ENCODE measurements at places on chromosomes 11 and 22. TPM values are rescaled to one million over a fixed set of nuclear protein-coding genes. Genes with fewer than 3 reads are reported as not detected.
A peak's percentile ranks its signal among the peaks of the same experiment; 100 is the strongest.

OR51T1 gene
- not detected for total RNA-seq

MS4A8 gene
- total RNA-seq = not detected

MYO7A gene
- 2.3 TPM for total RNA-seq

CDC42BPG gene
- total RNA-seq = 22.7 TPM

GVQW3 gene
- total RNA-seq = 2.1 TPM

PIWIL4 gene
- total RNA-seq = 8.7 TPM

KRTAP5-8 gene
- not detected for total RNA-seq

CTSW gene
- not detected for total RNA-seq

DNA sequence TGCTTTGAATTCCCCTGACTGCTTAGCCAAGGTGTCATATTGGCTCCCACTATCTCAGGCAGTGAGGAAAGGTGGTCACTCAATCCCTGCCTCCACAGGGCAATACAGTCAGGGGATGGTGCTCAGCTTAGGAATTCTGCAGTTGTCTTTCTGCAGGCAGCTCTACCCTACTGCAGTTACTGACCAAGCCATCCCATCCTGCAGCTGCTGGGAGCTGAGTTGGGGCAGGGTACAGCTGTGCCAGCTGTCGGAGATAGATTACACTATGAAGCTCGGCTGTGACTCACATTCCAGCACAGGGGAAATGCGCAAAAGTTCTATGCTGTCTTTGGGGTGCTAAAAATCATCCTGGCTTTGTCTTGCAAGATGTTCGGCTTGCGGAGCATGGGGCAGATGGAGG lies 4.4 kb upstream of the DAGLA start:
- DNase-seq = no peak

- peak; percentile 12 for DNase-seq
Observed at GRCh38 chr22:38649841-38650522, 6.2 kb downstream of the FAM227A start.

- no peak for DNase-seq
Observed at GRCh38 chr11:105100981-105101630, 38.5 kb downstream of the CARD18 start.

GRCh38 chr22:31620756-31621480 lies 41.1 kb downstream of the PISD start:
- no peak for DNase-seq

GRCh38 chr11:22666325-22666687 lies at the start of gene GAS2:
GAS2 (plus strand) TSS chr11:22666611; CDS start chr11:22674870, 8,259 bp downstream.
- no peak for DNase-seq

GRCh38 chr11:73186886-73187285 lies 31.2 kb upstream of the P2RY2 start:
- DNase-seq = no peak

DNA sequence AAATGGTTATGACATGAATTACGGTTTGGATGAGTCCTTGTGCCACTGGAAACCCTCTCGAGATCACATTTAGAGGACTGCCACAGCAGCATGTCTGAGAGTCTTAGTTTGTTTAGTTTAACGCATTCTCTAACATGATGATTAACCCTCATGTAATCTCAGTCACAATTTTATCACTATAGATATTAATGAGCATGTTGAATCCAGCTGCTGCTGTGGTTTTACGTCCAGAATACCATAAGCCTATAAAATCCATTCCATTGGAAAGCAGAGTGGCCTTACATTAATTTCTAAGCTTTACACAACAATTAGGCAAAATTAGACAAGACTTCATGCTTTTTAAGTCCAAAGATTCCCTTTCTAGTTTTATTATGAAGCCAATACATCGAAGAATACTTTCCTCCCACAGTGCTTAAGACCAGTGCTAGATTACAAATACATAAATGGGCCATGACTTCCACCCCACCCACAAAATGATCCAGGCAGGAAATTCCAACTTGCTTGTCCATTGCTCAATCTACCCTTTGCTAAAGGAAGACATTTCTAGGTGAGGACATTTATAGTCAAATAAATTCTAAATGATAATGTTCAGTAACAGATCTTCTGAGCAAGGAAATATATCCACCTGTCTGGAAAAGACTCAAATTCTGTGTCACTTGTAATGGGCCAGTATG lies 3.5 kb upstream of the ELMOD1 start:
- DNase-seq = no peak

- DNase-seq = no peak
Observed at GRCh38 chr22:29700206-29700899, 19.4 kb upstream of the CABP7 start.

DNA sequence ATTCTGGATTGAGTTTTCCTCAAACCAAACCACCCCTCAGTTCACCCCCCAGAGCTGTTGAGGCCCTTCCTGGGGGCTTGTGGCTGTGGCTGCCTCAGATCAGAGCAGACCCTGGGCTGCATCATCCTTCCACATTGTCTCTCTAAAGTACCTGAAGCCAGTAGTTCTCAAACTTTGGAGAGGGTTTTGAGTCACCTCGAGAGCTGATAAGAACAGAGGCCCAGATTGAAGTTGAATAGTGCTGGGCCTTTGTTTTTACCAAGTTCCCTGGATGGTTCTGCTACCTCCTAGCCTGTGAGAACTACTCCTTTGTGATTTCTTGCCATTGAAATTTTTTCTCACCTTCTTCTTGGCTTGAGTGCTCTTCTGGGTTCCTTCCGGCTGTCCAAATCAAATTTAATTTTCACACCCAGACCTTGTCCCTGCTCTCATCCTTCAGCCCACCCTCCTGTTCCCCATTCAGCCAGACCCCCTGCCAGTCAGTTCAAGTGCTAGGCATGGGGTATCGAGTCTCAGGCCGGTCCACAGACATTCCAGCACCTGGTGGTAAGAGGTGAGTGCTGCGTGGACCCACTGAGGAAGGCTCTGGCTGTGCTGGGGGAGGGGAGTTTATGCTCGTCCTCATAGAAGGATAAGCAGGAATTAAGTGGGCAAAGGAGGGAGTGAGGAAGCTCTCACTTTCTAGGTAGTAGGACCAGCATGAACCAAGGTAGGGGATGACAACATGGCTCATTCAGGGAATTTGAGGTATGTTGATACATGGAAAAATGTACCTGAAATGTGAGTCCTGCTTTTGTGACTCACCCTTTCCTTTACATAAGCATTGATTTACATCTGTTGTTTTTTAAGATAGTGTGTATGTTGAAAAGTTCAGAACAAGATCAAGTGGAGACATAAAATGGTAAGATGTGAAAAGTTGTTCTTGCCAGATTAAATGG lies 116.5 kb downstream of the PTPRJ start:
- no peak for DNase-seq

- DNase-seq = no peak
Observed at GRCh38 chr11:120335556-120335907, 681 bp upstream of the ARHGEF12 start.

DNA sequence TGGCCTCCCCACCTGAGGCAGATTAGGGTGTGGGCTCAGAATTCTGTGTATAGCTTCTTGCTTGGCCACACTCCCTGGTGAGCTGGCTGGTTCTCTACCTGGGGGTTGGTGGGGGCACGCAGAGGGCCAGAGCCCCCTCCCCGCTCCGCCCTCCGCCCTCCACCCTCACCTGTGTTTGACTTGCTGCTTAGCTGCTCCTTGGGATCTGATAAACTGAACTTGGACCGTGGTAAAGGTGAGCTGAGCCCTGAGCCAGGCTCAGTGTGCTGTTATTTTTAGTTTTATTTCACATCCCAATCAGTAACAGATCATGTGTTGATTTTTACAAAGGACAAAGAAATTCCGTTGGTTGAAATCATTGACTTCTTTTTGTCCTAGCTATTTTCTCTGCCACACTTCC lies 2.0 kb downstream of the OVOL1 start:
- DNase-seq = no peak

- DNase-seq = peak; percentile 84
Observed at GRCh38 chr11:118921929-118922744, 3.6 kb downstream of the BCL9L start.

DNA sequence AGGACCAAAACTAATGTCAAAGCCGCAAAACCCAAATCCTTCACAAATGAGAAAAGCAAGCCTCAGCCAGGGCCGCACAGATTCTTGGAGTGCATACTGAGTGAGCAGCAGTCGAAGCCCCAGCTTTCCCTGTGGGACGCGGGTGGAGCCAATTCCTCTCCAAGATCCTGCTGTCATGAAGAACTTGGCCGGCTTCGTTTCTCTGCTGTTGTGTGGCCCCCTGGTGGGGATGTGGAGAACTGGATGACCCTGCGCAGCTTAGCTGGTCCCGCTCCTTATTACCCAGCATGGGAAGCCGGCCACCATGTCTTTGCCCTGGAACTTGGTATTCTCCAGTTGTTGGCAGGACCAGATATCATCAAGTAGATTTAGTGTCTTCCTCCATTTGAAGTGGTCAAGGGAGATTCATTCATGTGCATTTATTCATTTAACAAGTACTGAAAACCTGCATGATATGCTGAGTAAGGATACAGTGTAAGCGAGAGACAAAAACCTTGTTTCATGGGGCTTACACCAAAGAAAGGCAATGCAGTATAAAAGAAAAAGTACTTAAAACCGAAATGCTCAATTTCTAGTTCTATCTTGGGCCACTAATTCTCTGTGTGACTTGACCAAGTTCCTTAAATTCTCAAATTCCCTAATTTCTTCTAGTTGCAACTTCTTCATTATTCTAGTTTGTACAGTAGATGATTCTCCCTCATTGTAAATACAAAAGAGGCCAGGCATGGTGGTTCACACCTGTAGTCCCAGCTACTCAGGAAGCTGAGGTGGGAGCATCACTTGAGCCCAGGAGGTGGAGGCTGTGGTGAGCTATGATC lies 56.7 kb upstream of the CRTAM start:
- peak; percentile 96 for DNase-seq

GRCh38 chr11:108494182-108494581 lies 4.0 kb downstream of the POGLUT3 start:
- no peak for DNase-seq

DNA sequence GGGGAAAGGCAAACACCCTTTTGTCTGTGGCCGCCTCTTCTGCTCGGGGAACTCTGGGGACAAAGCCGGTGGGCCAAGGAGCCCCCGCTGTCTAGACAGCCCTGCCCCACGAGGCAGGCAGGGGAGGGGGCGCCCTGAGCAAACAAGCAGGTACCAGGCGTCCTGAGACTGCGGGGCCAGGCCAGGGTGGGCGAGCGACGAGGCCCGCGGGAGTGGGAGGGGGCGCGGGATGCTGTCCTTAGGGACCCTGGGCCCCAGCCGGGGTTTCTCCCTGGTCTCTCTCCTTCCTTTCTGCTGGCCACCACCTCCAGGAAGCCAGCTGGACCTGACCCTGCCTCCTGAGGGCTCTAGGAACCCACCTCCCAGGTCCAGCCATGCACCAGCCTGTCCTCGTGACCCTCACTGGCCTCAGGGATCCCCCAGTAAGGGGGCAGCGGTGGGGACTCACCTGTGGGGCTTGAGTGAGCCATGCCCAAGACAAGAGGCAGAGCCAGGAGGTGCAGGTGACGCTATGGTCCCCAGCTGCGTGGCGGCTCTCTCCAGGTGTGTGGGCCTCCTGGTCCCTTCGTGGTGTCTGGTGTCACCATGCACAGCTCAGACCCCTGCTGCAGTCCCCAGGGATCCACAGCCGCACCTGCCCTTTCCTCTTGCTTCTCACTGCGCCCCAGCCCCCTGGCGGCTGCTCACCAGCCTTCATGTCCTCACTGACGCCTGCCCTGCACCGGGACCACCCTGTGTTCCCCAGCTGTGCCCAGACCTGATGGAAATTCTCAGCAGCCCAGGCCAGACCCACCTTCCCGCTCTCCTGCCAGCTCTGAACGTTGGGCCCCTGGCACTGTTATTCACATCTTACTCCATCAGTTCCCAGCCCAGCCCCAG lies 26.5 kb upstream of the MUC5AC start:
- no peak for DNase-seq

GRCh38 chr11:114571712-114572111 lies 12.0 kb upstream of the NXPE1 start:
- peak; percentile 8 for DNase-seq

- DNase-seq = no peak
Observed at GRCh38 chr11:109017489-109017888, 352.6 kb downstream of the DDX10 start.
